ENCODE measurements at places on chromosomes 12 and 14. TPM values are rescaled to one million over a fixed set of nuclear protein-coding genes. Genes with fewer than 3 reads are reported as not detected.

C12orf54 gene
- not detected for total RNA-seq

CHD8 gene
- total RNA-seq = 85.0 TPM

OR6C2 gene
- total RNA-seq = not detected

COX8C gene
- total RNA-seq = not detected

VDR gene
- total RNA-seq = 3.5 TPM

CIT gene
- 7.4 TPM for total RNA-seq

Data from thyroid gland (tissue), 4 donors.